ENCODE measurements at places on chromosomes 7 and 10.

- no peak for DNase-seq
Measured at GRCh38 chr7:55432939-55433784, 68.0 kb downstream of the LANCL2 start.

DNA sequence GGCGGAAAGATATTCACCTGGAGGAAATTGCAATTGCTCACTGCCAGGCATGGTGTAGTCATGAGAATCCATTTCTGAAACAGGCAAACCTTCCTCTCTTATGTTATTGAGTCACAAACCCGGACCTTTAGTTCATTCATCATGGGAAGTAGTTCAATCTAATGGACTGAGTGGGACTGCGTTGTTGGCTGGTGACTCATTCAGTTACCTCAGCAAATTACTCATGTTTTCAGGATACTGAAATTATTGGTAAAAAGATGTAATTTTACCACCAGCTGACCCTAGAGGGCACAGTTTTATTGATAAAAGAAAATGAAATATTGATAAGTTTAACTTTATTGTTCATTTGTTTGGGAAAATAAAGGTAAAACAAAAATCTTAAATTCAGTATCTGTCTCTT is 1194.4 kb upstream of the SORCS1 start:
- DNase-seq = no peak

GRCh38 chr7:132966754-132967469 is 115.0 kb downstream of the CHCHD3 start:
- DNase-seq = no peak

DNA sequence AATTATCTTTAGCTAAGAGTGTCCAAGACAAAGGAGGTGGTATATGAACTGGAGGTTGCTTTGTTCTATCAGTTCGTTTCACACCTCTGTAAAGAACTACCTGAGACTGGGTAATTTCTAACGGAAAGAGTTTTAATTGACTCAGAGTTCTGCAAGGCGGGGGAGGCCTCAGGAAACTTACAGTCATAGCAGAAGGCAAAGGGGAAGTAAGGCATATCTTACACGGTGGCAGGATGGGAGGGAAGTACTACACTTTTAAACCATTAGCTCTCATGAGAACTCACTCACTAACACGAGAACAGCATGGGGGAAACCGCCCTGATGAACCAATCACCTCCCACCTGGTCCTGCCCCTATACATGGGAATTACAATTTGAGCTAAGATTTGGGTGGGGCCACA is 1202.3 kb upstream of the LRRTM3 start:
- no peak for DNase-seq

- no peak for DNase-seq
Measured at GRCh38 chr10:25063157-25063556, 46.7 kb downstream of the THNSL1 start.

DNA sequence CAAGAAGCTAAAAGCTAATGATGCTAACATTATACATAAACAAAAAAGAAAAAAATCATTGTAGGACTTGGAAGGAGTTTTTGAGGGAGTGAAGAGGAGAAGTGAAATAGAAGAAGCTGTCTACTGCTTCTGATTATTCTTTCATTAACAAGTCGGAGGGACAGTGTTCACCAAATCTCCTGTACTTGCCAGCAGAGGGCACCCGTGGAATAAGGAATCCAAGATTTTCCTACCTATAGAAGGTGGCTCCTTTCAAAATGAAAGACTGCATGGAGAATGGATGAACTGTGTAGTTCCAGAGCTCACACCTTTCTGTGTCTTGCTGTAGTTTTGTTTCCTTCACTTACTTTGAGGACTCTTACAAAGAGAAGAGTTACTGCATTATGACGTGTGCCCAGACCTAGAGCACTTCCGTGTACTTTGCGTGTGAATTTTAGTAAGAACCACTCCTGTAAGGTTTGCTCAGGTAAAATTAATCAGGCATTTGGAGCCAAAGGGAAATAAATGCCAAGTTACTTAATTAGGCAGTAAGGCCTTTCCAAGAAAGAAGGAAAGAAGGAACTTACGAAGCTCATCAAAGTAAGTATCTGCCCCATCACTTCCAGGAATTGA is 145.1 kb downstream of the SEMA3D start:
- DNase-seq = peak; percentile 9

- DNase-seq = no peak
Measured at GRCh38 chr10:129219364-129219763, 247.7 kb upstream of the MGMT start.

- no peak for DNase-seq
Measured at GRCh38 chr10:607545-608185, 81.8 kb downstream of the DIP2C start.

DNA sequence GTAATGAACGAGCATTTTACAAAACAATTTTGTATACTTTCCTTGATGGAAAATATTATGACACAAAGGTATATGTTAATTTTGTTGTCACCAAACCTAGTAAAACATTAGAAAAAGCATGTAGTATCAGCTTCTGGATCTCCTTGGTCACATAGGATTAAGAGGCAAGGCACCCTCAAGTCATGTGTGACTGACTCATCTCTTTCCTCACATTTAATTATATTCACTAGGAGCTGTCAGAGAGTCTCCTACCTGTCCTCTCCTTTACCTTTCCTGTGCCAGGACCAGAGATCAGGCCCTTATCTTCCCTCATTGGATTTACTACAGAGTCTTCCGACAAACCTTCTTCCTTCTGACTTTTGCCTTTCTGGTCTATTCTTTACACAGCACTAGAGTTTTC is 111.3 kb upstream of the RPA3 start:
- no peak for DNase-seq

DNA sequence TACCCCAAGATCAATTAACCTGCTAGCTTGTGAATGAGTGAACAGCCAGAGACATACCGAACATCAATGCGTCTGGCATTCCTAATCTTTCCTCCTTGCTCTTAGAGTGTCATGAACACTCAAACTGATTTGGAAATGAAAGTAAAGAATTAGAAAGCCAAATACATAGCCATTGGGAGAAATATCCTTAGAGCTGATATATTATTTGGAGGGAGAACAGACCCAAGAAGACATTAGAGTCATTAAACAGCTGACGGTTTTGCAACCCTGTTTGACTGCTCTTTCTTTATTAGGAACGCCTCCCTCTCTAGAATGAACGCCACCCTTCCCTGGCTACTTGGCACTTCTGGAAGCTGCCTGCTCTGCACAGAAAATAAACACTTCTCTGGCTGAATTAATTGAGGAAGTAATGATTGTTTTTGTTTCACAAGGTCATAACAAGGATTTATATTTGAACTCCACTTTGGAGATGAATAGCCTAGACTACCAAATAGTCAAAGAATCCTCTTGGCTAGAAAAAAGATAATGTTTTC is 42.8 kb downstream of the CTTNBP2 start:
- DNase-seq = no peak

GRCh38 chr10:49606981-49607535 is 3.1 kb upstream of the SLC18A3 start:
- DNase-seq = peak; percentile 61

DNA sequence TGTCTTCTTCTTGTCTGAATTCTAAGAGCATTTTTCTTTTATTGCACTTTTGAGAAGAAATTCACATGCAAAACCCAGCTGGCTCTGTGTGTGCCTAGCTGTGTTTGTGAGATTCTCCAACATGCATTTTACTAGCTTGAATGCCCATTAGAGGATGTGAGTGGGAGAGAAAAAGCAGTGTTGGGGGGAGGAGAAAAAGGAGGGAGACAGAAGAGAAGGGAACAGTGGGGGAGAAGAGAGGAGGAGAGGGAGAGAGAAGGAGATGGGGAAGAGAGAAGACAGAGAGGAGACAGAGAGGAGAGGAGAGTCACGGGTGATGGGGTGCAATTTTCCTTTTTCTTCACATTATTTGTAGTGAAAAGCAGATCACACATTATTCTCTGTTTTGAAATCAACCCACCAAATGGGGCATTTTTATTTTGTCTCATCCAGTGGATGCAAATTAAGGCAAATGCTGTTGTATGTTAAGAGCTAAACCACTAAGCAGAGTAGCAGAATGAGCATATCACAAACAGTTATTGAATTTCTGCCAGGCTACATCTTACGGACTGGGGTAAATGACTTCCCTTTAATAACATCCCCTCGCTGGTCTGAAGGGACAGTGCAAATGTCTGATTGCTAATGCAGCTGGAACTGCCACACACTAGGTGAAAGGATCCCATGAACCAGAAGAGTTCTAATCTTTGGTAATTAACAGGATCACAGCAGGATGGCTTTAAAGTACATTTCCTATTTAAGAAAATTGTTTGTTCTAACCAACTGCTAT is 849 bp downstream of the LRRN3 start:
- no peak for DNase-seq

- DNase-seq = no peak
Measured at GRCh38 chr10:77279207-77279606, 358.4 kb downstream of the KCNMA1 start.

DNA sequence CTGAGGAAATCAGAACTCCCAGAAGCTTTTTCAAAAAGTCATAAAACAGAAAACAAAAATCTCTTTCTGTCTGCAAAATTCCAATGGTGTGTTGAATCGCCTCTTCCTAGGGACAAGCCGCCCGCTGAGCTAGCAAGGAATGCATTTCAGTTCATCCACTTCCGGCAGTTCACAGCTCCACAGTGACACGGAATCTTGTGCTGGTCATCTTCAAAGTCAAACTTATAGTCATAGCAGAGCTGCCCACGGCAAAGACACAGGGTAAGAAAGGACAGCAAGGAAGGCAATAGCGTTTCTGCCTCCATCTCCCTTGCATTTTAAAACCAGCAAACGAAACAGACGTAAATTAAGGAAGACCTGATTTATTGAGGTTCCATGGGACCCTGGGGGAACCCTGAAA is 111.2 kb downstream of the GALNT11 start:
- no peak for DNase-seq

DNA sequence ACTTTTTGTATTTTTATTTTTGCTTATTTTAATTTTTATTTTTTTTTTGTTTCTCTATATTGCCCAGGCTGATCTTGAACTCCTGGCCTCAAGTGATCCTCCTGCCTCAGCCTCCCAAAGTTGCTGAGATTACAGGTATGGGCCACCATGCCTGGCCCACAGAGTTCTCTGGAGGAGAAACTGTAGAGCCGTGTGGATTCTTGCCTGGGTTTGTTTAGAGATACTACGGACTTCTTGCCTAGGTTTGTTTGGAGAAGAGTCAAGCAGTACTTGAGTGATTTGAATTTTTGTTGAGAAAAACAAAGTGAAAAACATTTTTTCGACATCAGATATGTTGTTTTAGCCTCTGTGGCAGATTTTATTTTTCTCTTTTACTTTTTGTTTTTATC is 99.0 kb downstream of the CAMK1D start:
- DNase-seq = no peak

DNA sequence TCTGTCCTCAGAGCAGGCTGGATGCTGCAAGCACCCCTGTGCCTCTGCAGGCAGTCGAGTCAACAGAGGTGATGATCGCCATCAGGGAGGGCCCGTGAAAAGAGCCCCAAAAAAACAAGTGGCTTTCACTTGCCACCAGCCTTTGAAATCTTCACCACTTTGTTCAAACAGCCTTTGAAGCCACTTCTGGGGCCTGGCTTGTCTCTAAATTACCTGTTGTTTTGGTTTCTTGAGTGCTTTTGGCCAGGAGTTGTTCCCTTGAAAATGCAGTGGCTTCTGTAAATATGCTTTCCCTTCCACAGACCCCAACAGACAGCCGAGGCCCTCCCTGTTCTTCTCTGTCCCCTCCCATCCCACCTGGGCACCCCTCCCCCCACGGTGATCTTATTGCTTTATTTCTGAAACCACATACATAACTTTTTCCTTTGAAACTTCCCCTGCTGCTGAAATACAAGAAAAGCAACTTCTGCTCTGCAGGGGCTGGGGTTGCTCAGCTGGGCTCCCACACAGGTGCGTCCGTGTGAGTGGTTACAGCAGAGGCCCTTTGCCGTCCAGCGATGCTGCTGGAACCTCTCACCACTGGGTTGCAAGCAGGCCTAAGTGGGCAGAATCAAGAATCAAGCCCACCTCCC is 283.8 kb upstream of the SHH start:
- peak; percentile 6 for DNase-seq

- DNase-seq = no peak
Measured at GRCh38 chr10:7773845-7774801, 13.7 kb downstream of the KIN start.

GRCh38 chr10:121722665-121723064 is 124.4 kb upstream of the FGFR2 start:
- no peak for DNase-seq

- no peak for DNase-seq
Measured at GRCh38 chr10:89392974-89393373, 551 bp downstream of the IFIT1 start.

DNA sequence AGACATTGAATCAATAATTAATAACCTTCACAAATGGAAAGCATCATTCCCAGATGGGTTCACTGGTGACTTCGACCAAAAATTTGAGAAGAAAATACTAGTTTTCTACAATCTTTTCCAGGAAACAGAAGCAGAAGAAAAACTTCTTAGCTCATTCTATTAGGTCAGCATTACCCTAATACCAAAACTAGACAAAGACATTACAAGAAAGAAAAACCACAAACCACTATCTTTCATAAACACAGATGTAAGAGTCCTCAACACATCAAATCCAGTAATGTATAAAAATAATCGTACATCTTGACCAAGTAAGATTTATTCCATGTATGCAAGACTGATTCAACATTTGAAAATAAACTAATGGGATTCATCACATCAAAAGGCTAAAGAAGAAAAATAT is 64.0 kb upstream of the CDK1 start:
- DNase-seq = no peak

- peak; percentile 44 for DNase-seq
Measured at GRCh38 chr7:73811760-73812168, 19.0 kb upstream of the CLDN4 start.

DNA sequence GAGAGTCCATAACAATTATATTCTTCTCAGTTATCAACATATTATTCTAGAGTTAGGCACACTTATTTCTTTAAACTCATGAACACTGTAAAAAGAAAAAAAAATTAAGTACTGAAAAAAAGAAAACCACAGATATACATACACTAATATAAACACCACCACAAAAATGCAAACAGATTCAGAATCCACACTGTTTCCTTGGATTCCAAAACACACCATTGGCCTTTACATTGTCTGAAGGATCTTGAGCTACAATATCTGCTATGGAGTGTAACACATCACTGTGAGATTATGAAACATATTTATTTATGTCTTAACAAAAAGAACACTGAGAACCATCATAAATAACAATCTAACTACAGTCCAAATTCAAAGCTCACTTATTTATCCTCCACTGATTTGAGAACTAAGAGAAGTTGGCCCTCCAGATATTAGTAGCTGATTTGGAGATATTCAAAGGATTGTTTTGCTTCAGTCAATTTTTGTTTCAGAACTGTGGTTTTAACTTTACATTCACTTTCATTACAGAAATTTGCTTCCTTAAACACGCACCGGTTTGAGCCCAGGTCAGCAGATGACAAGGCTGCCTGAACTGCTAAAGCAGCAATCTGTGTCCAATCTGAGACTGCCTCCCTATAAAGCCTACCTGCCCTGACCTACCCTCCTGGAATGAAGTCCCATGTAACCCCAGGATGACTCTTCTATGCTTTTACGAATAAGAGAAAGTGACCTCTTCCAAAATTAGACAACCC is 47.0 kb upstream of the CDK1 start:
- DNase-seq = no peak

GRCh38 chr7:18437101-18437500 is 58.4 kb upstream of the HDAC9 start:
- no peak for DNase-seq
